ENCODE measurements at places on chromosomes 7 and 10. TPM values are rescaled to one million over a fixed set of nuclear protein-coding genes. Genes with fewer than 3 reads are reported as not detected.

Gene ZNF488
- total RNA-seq: 4.5 TPM

Gene CFAP46
- 5.3 TPM for total RNA-seq

Gene HACD1
- 17.0 TPM for total RNA-seq

Gene GATAD1
- 38.7 TPM for total RNA-seq

GRCh38 chr7:131845573-131846314 is 289.3 kb upstream of the PODXL start:
- H3K4me1 ChIP-seq: peaks cover 28% of the 10 kb centered on the region
- H3K27me3 ChIP-seq: no peaks in the 10 kb centered on the region
- H3K36me3 ChIP-seq: no peaks in the 10 kb centered on the region
- H3K27ac ChIP-seq: no peak overlapping the region
- no peak for DNase-seq

Gene CREB3L2
- total RNA-seq: 25.7 TPM

DNA sequence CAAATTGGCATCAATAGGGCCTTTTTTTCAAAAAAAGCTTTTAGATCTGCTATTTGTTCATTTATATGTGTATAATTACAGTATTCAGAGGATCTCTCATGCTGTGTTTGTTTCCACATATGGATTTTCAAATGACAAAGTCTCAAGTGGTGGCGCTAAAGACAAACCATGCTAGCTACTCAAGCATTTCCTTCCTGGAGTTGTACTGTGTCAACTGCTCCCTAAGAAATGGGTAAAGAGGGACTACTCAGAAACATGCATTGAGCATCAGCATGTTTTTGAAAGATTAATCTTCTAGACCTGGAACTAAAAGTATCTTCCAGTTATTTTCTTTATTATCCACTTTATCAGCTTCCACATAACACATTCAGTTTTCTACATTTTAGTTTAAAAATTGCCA is 12.7 kb downstream of the CNTNAP2 start:
- no peak for DNase-seq
- H3K27me3 ChIP-seq: no peaks in the 10 kb centered on the region
- no peaks in the 10 kb centered on the region for H3K36me3 ChIP-seq
- no peak overlapping the region for H3K4me3 ChIP-seq
- no peak overlapping the region for H3K27ac ChIP-seq
- H3K4me1 ChIP-seq: no peaks in the 10 kb centered on the region

Gene IDI2
- 0.11 TPM for total RNA-seq

DNA sequence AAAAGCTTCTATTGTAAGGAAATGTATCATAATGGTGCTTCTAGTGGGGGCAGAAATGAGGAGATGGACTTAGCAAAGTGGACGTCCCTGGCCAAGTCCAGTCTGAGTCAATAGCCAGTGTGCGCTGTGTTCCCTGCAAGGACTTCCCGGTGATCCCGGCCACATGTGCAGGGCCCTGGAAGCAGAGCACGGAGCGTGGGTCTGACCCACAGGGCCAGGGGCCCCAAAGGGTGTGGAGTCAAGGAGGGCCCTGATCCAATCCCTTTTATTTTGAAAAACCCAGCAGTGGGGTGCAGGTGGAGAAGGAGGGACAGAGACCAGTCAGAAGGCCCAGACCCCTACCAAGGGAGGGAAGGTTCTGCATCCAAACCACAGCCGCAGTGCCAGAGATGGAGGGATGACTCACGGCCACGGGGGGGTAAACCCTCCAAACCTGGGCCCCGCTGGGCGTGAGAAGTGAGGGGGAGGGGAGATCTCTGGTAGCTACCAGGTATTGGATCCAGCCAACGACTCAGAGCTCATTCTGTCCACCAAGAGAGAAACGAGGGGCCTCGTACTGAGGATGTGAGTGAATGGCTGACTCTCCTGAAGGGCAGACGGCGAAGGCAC is 57.2 kb upstream of the VIPR2 start:
- H3K4me1 ChIP-seq: peaks cover 7% of the 10 kb centered on the region
- no peaks in the 10 kb centered on the region for H3K36me3 ChIP-seq
- DNase-seq: no peak
- H3K27ac ChIP-seq: no peak overlapping the region
- H3K27me3 ChIP-seq: no peaks in the 10 kb centered on the region

Gene OR6B1
- not detected for total RNA-seq

DNA sequence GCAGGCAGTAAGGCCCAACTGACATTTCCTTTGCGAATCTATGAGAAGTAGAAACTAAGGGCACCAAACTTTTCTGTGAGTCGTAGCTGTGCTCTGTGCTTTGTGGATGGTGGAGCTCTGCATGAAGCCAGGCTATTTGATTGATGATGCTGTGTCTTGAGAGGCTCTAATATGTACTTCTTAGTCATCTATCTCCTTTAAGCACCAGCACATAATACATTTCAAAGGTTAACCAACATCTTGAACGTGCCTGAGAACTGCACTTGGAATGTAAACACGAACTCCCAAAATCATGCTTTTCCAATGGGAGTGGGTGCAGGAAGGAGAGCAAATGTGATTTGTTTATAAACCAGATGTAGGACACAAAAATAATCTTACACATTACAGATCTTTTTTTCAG is 411.6 kb downstream of the PARD3 start:
- no peaks in the 10 kb centered on the region for H3K36me3 ChIP-seq
- H3K4me3 ChIP-seq: no peak overlapping the region
- no peak for DNase-seq
- peaks cover 7% of the 10 kb centered on the region for H3K4me1 ChIP-seq

DNA sequence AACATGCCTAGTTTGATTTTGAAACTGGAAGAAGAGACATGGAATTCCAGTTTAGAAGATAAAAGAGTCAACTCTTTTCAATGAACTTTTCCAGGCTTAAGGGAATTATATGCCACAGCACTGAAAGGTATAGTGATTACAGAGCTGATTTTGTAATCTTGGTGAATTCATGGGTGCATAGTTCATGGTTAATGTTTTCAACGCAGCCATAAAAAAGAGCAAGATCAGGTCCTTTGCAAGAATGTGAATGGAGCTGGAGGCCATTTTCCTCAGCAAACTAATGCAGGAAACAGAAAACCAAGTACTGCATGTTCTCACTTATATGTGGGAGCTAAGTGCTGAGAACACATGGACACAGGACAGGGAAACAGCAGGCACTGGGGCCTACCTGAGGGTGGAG is 94.2 kb downstream of the CUBN start:
- no peak overlapping the region for H3K4me3 ChIP-seq
- H3K36me3 ChIP-seq: no peaks in the 10 kb centered on the region
- H3K27ac ChIP-seq: no peak overlapping the region
- no peaks in the 10 kb centered on the region for H3K4me1 ChIP-seq

DNA sequence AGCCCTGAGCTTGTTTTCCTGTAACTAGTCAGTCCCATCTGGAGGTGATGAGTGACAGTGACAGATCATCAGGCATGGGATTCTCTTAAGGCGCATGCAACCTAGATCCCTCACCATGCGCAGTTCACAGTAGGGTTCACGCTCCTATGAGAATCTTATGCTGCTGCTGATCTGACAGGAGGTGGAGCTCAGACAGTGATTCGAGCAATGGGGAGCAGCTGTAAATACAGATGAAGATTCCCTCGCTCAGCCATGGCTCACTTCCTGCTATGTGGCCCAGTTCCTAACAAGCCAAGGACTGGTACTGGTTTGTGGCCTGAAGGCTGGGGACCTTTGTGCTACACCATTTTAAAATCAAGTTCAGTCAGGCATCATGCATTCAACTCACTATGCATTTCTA is 221.7 kb downstream of the KIAA1217 start:
- no peak overlapping the region for H3K27ac ChIP-seq
- H3K4me1 ChIP-seq: peaks cover 8% of the 10 kb centered on the region
- DNase-seq: no peak
- H3K4me3 ChIP-seq: no peak overlapping the region

GRCh38 chr7:30252885-30253795 is 31.3 kb upstream of the ZNRF2 start:
- no peaks in the 10 kb centered on the region for H3K27me3 ChIP-seq
- no peaks in the 10 kb centered on the region for H3K36me3 ChIP-seq
- H3K4me1 ChIP-seq: peaks cover 14% of the 10 kb centered on the region
- H3K27ac ChIP-seq: peak overlapping the region; percentile 58
- DNase-seq: peak; percentile 62

DNA sequence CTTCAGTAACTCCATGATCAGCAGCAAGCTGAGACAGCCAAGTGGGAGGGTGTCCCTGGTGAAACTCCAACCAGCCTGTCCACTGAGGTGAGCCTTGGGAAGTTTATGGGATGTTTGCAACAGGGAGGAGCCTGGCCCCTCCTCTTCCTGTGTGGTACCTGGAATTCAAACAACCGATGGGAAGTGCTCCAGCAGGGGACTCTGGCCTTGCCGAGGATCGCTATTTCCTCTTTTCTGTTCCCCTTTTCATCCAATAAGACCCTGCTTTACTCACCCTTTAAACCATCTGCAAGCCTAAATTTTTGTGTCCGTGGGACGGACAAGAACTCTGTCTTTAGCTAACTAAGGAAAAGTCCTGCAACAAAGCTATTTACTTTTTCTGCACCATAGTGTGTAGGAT is 491.1 kb upstream of the ZMIZ1 start:
- no peak overlapping the region for H3K4me3 ChIP-seq
- peaks cover 36% of the 10 kb centered on the region for H3K4me1 ChIP-seq
- DNase-seq: no peak
- H3K27ac ChIP-seq: no peak overlapping the region
- peaks cover 2% of the 10 kb centered on the region for H3K27me3 ChIP-seq
- H3K36me3 ChIP-seq: no peaks in the 10 kb centered on the region

DNA sequence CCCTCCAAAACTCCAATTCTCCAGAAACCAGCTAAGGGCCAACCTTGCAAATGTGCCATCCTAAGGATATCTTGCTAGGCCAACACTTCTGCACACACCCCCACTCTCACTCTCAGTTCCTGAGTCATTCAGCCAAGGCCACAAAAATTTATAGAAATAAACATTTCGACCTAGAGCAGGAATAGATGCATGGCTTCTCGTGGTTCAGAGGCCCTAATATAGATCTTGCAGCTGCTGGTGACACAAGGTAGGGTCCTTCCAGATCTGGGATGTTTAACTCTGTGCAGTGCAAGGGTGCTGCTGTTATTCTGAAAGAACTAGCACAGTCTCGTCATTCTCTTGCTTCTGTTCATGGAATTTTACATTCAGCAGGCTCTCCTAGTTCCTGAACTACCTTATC is 369.3 kb downstream of the CALN1 start:
- no peaks in the 10 kb centered on the region for H3K4me1 ChIP-seq
- H3K36me3 ChIP-seq: no peaks in the 10 kb centered on the region
- H3K27ac ChIP-seq: no peak overlapping the region

DNA sequence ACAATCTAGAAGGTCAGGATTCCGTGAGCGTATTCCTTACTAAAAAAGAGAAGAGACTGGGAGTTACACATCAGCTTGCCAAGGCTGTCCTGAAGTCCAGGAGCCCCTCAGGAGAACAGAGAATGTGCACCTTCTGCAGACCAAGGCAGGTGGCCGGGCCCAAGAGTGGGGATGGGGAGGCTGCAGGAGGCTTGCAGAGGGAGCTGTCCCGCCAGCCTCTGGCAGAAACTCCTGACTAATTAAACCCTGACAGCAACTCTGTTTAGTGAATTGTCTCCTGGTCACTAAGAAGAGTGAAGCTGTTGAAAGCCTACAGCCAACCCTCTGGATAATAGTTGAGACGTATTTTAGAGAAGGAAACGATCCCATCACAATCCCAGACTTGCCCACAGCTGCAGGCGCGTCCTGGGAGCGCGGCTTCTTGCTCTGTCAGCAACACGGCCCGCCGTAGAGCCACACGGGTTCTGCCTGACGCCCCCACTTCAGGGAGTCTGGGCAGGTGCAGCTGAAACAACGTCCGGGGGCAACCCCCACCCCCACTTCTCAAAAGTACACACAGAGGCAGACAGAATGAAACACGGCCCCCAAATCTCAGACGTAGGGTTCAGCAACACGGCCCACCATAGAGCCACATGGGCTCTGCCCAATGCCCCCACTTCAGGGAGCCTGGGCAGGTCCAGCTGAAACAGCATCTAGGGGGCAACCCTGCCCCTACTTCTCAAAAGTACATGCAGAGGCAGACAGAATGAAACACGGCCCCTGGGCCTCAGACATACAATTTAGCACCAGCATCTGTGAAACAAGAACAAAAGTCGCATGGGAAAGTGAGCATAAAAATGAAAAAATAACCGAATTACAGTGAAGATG is 45.2 kb downstream of the DIP2C start:
- peaks cover 6% of the 10 kb centered on the region for H3K4me1 ChIP-seq
- H3K36me3 ChIP-seq: peaks cover 16% of the 10 kb centered on the region
- H3K27me3 ChIP-seq: no peaks in the 10 kb centered on the region
- H3K4me3 ChIP-seq: no peak overlapping the region
- DNase-seq: no peak

All from spinal cord (tissue), 10 donors.